ENCODE measurements at places on chromosomes 16 and 17.

- no peak for DNase-seq
These were observed 938 bp downstream of the NCOR1 start for GRCh38 chr17:16214190-16215001.

- no peak for DNase-seq
These were observed 102.6 kb downstream of the NTN1 start for GRCh38 chr17:9123594-9124553.

DNA sequence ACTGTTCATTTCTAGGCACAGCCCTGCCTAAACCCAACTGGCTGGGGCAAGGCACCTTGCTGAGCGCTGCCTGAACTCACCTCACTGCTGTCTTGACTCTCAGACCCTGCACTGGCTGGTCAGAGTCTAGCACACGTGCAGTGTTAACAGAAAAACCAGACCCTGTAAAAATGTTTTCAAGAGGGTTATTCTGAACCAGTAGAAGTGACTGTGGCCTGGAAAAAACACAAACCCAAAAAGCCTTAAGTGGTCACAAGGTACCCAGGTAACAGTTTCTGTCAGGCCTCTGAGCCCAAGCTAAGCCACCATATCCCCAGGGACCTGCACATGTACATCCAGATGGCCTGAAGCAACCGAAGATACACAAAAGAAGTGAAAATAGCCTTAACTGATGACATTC is 6.1 kb upstream of the EIF4A3 start:
- no peak for DNase-seq

GRCh38 chr17:57868007-57868909 is 18.4 kb upstream of the MRPS23 start:
- peak; percentile 72 for DNase-seq

GRCh38 chr16:78761427-78761826 is 662.0 kb downstream of the WWOX start:
- no peak for DNase-seq

- DNase-seq: peak; percentile 94
These were observed 806 bp upstream of the CYB561 start for GRCh38 chr17:63446753-63447470.

DNA sequence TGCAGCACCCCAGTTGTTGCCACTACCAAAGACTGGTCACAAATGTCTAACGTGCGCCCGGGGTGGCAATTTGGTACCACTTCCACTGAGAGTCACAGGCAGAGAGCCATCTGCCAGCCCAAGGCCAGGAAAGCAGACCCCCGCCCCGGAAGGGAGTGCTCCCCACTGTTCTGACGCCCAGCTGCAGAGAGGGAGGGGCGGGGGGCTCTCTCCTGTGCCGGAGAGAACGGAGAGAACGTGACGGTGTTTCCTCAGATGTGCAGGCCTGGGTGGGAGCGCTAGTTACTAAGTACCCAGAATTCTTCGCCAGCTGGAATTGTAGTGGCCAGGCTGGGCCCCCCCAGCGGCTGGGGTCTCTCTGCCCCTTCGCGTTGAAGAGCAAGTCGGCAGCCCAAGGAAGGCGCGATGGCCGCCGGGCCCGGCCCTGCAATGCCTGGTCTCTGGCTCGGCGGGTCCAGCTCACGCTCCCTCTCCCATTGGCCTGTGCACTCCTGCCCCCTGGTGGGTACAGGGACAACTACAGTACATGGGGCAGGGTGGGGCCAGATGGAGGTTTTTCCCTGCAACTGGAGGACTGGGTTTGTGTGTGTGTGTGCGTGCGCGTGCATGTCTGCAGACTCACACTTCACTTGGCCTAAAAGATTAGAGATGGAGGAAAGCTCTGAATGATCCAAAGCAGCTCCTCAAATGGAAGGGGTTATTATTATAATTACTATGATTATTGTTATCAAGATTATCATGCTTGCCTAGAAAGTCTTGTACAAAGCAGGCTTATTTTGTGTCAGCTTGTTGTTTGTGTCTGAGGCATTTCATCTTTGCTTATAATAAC is 107.1 kb downstream of the AMFR start:
- DNase-seq: peak; percentile 90

- DNase-seq: peak; percentile 73
These were observed 8.0 kb downstream of the ALOX12B start for GRCh38 chr17:8079291-8080207.

DNA sequence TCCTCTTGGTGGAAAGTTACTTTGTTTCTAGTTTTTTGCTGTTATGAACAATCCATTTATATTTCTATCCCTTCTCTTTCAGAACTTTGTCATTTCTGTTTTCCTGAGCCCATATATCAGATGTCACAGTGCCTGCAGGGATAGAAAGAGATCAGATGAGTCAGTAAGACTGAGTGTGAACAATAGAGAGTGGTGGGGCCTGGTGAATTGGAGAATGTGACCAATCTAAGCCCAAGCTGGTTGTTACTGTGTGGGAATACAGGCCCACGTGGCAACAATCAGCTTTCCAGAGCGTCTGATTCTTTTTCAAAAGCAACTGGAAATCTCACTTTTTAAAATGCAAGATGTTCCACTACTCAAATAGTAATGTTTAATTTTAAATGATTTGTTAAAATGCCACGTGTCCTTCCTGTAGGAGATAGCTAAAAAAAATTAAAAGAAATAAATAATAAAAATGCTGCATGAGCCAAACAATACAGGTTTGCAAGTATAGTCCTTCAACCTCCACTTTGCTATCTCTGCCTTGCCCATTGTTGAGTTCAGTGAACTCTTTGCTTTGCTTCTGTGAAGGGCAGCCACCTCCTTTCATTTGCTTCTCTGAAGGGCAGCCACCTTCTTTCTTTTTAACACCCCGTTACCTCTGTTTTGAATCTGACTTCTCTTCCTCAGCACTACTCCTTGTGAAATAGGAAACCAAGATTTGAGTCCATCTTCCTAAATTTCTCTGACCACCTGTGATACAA is 9.6 kb downstream of the DCTN5 start:
- DNase-seq: no peak

DNA sequence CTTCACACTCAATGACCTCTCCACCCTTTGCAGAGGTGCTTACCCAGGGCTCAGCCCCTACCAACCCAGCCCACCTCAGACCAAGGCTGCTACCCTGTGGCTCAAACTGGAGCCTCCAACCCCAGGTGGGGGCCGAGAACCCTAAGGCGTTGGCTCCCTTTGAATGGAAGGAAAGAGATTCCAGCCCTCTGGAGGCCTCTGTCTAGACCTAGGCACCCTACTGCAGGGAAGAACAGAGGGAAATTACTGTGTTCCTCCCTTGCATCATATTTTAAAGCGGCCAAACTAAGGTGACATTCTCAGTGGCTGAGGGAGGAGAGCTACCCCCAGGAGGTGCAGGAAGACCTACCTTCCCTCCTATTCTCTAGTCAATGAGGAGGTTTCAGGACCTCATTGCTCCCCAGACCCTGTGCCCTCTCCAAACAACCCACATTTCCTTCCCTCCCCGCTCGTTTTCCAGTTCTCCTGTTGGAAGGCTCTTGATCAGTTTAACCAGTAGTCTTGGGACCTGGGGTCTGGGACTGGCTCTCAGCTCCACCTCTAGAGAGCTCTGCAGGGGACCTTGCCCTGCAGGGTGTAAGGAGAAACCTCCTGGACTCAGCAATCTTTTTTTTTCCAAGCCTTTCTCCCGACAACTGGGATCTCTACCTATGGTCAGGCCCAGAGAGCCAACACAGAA is 5.5 kb upstream of the HOXB8 start:
- no peak for DNase-seq

GRCh38 chr17:66814570-66814969 is 20.3 kb upstream of the CACNG5 start:
- no peak for DNase-seq

DNA sequence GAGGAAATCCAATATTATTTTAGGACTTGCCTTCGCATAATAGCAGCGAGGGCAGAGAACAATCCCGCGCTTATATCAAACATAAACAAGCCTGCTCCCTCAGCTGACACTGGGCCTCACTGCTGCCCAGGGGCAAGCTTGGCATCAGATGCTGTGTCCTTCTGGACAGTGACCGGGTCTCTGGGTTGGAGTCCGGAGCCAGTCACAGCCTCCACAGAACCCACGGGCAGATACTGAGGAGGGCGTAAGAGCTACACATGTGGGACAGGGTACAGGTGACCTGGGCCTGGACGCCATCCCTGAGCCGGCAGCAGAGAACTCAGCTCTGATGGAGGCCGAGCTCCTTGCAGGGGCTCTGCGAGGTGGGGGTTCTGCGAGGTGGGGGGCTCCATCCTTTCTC is 14.7 kb upstream of the ZNF469 start:
- no peak for DNase-seq

- peak; percentile 56 for DNase-seq
These were observed 72.1 kb downstream of the AMFR start for GRCh38 chr16:56353054-56353921.

DNA sequence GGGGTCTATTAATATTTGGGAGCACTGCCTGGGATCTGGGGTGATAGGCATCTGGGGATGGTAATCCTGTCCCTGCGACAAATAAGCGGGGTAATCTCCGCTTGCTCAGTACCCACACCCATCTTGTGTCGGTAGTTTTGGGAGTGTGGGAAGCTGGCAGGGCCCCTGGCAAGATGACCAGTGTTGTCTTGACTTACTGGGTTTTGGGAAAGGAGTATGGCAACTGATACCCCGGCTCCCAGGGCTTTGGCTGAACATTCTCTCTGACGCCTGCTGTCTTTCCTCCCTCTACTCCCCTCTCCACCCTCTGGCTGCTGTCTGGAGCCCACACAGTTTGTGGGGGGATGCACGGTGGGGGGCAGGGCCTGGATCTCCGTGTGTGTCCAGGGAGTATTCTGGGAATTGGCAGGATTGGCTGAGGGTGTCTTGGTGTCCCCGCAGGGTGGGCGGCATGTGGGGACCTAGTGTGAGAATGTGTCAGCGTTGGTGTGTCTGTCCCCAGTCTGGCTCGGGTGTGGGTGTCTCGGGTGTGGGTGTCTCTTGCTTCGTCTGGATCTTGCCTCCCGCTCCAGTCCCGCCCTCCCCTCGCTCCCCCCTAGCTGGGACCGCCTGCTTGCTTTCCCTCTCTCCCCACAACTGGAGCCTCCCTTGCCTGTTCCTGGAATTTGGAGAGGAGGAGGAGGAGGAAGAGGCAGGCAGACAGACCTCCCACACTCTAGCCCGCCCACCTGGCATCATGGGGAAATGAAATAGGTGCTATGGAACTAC is 12.0 kb downstream of the RARA start:
- peak; percentile 48 for DNase-seq

DNA sequence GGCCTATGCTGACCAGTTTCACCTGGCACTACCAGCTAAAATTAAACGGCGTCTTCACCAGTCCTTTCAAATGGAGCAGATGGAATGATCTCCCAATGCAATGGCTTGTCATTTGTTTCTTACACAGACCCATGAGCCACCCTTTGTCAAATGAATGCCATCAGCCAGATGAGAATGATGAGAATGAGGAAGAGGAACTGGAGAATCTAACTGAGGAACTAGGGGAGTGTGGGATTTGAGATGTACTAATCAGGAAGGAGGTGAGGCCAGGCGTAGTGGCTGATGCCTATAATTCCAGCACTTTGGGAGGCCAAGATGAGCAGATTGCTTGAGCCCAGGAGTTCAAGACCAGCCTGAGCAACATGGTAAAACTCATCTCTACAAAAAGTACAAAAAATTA is 116.4 kb downstream of the HS3ST3A1 start:
- DNase-seq: no peak

GRCh38 chr16:11046382-11046931 is 102.1 kb downstream of the CLEC16A start:
- no peak for DNase-seq

DNA sequence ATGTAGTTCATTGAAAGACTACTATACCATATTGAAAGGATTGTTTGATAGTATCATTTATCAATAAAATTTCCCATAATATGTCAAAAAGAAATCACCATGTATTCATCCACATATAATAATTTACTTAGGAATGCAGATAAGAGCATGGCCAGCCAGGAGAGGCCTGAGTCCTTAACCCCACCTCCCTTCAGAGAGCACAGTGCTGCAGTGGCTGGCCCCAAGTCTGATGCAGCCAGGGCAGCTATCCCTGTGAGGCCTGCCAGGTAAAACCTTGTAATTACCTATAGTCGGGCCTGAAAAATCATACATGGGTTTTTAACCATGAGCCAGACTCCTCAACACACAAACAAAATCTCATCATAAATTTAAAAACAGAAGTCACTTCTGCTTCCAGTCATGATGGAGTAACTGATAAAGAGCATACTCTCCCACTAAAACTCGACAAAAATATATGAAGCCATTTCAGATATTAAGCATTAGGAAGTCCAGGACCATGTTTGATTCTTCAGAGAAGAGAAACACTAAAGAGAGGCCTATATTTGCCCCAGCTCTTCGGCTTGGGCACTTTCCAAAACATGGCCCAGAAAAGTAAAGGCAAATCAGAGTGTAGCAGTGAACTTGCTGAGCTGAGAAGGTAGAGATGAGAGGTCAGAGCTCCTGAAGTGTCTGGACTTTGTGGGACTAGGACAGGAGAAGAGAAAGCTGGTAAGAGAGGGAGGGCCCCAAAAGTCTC is 40.9 kb upstream of the CCNF start:
- DNase-seq: no peak

GRCh38 chr17:78903101-78903779 is at the start of gene CEP295NL:
Gene CEP295NL, minus strand, starts transcription at chr17:78903201. Its CDS starts 1,373 bp downstream, at chr17:78901828.
- DNase-seq: no peak

- DNase-seq: no peak
These were observed 7.9 kb downstream of the SEPTIN12 start for GRCh38 chr16:4780235-4780634.

DNA sequence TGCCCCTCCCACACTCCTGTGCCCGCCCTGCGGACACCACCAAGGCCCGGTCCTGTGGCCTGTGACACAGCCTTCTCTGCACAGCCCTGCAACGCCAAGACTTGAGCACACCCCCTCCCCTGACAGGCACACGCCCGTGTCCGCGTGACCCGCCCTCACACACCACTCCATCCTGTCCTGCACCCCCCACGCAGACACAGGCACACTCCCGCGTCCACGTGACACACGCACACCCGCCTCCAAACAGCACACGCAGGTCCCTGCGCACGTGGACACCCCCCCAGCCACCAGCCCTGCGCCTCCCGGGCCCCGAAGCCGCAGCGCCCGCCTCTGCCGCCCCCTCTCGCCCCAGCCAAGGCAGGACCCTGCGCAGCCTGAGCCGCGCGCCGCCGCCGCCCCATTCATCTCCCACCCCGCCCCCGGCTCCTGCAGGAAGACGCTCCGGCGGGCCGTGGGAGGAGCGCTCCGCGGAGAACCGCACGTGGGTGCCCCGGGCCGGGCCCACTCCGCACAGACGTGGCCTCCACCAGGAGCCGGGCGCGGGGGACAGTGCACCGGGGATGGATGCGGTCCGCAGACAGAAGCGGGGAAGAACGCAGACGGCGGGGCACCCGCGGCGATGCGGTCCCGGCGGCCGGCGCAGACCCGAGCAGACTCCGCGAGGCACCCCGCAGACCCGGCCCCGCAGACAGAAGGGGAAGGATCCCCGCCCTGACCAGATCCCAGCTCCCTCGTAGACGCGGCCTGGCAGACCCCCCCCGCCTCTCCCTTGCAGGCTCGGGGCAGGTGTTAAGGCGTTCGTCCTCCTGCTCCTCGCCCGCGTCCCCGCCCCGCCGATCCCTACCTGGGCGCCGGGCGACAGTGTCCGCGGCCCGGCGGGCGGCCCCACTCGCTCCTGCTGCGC is 506 bp downstream of the CAMKK1 start:
- DNase-seq: peak; percentile 94

- DNase-seq: no peak
These were observed 1107.3 kb upstream of the EEF2KMT start for GRCh38 chr16:6204945-6205344.
